Muscle of leg (tissue), 16 donors: ENCODE measurements at places on chromosomes 13 and 19. TPM values are rescaled to one million over a fixed set of nuclear protein-coding genes. Genes with fewer than 3 reads are reported as not detected.

Gene TPGS1
- 15.1 TPM for total RNA-seq

Gene FCAR
- not detected for total RNA-seq

DNA sequence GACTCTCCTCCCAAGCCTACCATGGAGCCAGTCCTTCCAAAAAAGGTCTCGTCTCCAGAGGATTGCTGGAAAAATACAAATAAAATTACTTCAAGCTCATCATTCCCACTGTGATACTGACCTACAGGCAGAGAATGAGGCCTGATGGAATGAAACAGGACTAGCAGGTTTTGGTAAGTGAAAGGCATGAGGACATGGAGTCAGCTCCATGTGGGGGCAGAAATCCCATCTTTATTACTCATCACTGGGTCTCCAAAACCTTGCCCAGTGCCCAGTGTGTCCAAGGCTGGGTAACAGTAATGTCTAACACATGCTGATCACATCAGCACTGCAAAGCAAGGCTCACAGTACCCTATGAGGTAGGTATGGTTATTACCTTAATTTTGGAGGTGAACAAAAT lies 235.4 kb downstream of the DNAJC15 start:
- no peak for DNase-seq

- no peak for DNase-seq
Measured at GRCh38 chr19:19407633-19407930, 2.1 kb downstream of the GATAD2A start.

DNA sequence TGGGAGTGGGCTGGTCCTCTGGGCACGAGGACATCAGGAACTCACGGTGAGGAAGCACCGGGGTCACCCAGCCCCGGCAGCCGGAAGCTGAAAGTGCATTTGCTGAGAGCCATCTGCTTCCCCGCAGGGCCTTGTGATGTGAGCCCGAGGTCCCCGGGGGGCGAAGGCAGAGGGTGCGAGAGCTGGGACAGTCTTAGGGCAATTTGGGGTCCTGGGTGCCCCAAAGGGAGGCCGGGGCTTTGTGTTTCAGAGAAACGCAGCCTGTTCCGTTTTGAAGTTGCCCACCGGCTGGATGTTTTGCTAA lies 4.8 kb downstream of the F2RL3 start:
- peak; percentile 50 for DNase-seq

DNA sequence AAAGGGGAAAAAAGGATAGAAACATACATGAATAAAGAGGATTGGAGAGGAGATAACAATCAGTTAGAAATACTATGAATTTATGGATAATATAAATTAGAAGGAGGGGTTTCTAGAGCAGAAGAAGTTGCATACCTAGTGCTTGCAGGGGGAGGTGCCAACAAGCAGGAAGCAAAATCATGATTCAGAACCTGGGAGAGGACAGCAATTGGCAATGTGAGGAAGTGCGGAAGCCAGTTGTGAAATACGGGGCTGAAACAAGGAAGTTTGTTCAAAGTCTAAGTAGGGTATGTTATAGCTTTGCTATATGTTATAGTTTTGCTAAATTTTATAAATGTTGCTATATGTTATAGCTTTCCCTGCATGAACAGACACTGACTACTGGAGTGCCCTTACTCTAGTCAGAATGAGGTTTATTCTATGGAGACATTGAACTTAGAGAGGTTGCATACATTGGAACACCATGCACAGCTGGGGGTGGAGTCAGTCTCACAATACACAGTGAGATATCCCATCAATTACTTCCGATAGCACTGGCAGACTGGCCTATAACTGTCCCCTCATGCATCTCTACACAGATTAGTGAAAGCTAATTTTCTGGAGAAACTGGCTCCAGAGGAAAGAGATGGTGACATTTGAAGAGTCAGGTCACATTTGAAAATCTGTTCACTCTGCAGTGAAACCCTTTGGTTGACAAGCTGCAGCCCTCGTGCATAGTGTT lies 92.1 kb downstream of the GPC6 start:
- DNase-seq, result peak; percentile 16

- DNase-seq, result peak; percentile 68
Measured at GRCh38 chr19:10430505-10431253, 10.3 kb downstream of the PDE4A start.

DNA sequence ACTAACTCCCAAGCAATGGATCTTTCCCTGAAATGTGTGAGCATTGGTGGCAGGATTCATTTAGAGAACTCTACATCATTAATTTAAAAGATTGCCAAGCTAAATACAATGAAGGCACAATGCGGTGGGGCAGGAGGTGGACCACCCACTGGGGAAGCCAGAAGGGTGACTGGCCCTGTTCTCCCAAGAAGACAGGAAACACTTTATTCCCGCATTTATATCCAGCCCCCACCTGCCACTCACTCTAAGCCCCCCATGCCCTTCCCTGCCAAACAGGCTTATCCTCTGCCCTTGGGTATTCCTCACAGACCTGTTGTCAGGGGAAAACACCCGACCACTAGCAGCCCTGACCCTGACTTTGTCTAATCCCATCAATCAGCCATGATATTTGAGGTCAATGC lies 189.1 kb upstream of the UBL3 start:
- DNase-seq, result no peak

DNA sequence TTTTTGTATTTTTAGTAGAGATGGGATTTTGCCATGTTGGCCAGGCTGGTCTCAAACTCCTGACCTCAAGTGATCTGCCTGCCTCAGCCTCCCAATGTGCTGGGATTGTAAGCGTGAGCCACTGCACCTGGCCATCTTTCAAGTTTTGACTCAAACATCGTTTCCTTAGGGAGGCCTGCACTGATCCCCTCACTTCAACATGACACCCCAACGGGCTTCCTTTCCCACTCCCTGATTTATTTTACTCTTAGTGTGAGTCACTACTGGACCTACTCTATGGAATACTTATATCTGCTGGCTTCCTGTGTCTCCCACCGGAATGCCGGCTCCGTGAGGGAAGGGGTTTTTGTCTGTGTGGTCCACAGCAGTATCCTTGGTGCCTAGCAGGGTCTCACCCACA lies 4.5 kb upstream of the ADAMTS10 start:
- no peak for DNase-seq

Gene AKT2
- 120 TPM for total RNA-seq

Gene LSR
- 2.9 TPM for total RNA-seq

GRCh38 chr13:37072024-37072423 lies 12.5 kb upstream of the SUPT20H start:
- no peak for DNase-seq

Gene KLF12
- 26.5 TPM for total RNA-seq

Gene CD22
- 3.3 TPM for total RNA-seq

Gene SPTBN4
- total RNA-seq, result 0.40 TPM

- no peak for DNase-seq
Measured at GRCh38 chr13:49407936-49408335, 35.9 kb downstream of the CAB39L start.

DNA sequence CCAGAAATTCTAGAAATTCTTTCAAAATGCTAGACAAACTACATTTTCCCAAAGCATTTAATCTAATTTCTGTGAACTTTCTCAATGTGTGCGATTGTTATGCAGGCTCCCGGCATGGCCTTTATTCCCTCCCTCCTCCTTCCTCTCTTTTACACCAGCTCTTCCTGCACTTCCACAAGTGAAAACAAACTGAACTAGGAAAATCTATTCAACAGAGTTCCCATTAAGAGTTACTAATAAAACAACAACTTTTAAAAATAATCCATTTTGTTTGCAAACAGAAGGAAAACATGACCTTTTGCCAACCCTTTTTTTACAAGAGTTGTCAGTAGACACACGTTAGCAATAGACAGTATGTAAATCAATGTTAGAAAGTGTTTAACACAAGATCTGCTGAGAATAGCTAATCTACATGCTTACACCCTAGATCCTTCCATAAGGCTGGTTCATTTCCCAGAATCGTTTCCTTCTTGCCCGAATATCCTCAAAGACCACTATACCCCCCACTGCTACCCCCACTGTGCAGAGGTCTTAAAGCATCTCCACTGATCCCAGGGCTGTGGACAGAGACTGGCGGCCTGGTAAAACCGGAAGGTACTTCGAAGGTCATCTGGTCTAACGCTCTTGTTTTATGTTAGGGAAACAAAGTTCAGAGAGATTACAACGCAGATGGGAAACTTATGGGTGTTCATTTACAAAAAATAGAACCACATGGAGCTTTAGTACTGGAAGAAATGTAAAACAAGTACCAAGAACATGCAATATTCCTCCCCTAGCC lies 98.0 kb downstream of the FOXO1 start:
- DNase-seq, result no peak

Gene ZNF575
- total RNA-seq, result 0.62 TPM

DNA sequence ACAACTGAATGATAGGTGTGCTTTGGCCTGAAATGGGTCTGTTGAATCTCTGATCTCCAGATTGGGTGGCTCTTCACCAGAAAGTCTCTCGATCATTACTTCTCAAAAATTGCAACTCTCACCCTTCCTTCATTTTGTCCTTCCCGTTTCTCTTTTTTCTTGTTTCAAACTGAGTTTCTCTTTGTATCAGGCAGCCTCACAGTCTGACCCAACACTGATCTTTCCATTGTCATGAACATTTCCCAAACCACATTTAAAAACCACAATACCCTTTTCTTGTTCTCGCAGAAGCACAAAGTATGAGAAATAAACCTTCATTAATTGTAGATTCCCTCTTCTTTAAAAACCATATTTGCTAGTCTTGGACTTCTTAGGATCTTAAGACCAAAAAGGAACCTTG lies 33.6 kb upstream of the HMGB1 start:
- DNase-seq, result no peak

DNA sequence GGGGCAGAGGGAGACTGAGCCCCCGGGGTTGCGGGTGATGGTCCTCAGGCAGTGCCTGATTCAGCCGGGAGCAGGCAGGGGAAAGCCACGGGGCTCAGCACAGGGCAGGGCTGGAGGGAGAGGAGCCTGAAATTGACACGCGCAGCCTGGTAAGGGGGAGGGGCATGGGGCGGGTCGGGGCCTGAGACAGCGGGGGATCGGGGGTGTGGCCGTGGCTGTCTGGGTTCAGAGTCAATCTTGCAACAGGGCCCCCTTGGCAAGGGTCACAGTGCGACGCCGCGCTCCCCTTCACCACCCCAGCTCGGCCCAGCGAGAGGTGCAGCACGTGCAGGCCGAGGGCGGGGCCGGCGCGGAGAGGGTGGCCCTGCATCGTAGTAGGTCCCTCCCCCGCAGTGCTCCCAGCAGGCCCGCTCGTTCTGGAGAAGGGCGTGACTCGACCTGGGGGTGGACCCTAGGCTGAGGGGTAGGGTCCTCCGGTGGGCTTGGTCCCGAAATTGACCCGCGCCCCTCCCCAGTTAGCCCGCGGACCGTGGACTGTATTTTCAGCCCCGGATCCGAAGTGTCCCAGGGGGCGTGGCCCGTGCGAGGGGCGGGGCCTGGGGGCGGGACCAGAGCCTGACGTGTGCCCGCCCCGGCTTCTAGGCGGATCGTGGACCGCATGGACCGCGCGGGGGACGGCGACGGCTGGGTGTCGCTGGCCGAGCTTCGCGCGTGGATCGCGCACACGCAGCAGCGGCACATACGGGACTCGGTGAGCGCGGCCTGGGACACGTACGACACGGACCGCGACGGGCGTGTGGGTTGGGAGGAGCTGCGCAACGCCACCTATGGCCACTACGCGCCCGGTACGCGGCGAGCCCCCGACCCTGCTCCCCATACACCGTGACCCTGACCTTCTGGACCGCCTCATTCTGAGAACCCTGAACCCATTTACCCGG lies 6.0 kb downstream of the RCN3 start:
- peak; percentile 79 for DNase-seq

DNA sequence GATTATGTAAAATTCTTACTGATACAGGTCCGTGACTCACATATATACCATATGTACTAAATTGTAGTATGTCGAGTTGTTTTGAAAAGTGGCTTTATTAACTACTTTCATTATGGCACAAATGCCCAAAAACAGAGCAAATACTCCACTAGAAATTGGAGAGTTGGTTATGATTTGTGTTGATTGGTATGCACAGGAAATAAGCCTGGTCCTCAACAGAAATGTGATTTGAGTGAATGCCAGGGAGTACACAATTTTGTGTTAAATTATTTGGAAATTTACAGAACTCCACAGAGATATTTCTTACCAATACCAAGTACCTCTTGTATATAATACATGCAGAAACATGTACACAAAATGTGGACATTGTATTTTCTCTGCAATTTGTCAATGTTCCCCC lies 676.7 kb downstream of the PCDH9 start:
- DNase-seq, result no peak

- peak; percentile 48 for DNase-seq
Measured at GRCh38 chr19:54387991-54388801, 23.5 kb upstream of the LAIR1 start.

DNA sequence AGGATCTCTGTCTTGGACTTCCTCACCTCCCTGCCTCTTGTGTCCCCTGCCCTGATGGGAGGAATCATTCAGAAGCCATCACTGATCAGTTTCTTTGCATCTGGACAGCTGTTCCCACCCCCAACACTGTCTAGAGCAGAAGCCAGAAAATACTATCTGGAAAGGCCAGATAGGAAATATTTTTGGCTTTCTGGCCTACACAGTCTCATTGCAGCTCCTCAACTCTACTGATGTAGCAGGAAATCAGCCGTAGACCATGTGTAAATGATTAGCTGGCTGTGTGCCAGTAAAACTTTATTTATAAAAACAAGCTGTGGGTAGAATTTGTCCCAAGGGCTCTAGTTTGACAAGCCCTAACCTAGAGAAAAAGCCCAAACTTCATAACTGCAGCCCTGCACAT lies 5.6 kb downstream of the SIGLEC7 start:
- DNase-seq, result peak; percentile 26

DNA sequence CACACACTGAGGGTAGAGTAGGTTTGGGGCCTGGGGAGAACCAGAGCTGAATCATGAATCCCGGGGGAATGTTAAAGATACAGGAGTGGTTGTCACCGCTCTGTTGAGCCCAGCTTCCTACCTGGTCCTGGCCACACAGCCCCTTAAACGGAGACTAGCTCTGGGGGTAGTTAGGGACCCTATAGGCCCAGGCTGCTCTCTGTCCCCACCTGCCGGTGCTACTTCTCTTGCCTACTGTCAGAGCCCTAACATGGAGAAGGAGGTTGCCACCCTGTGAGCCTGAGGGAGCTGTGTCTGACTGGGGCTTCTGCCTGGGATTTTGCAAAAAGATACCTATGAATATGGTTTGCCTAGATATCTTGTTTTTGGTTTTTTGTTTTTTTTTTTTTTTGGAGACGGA lies 36.6 kb upstream of the ZNF429 start:
- no peak for DNase-seq

Gene FXYD3
- total RNA-seq, result 0.35 TPM

- no peak for DNase-seq
Measured at GRCh38 chr19:33403221-33403972, 29.9 kb downstream of the CEBPG start.
